ENCODE measurements at places on chromosomes 6 and 20. TPM values are rescaled to one million over a fixed set of nuclear protein-coding genes. Genes with fewer than 3 reads are reported as not detected.

- no peak for DNase-seq
These were observed 40.9 kb downstream of the THEMIS start for GRCh38 chr6:127859956-127860355.

- no peak for DNase-seq
These were observed 33.3 kb downstream of the LRP11 start for GRCh38 chr6:149830731-149831307.

- DNase-seq = no peak
These were observed 1286.4 kb downstream of the GRIK2 start for GRCh38 chr6:102679865-102680264.

DNA sequence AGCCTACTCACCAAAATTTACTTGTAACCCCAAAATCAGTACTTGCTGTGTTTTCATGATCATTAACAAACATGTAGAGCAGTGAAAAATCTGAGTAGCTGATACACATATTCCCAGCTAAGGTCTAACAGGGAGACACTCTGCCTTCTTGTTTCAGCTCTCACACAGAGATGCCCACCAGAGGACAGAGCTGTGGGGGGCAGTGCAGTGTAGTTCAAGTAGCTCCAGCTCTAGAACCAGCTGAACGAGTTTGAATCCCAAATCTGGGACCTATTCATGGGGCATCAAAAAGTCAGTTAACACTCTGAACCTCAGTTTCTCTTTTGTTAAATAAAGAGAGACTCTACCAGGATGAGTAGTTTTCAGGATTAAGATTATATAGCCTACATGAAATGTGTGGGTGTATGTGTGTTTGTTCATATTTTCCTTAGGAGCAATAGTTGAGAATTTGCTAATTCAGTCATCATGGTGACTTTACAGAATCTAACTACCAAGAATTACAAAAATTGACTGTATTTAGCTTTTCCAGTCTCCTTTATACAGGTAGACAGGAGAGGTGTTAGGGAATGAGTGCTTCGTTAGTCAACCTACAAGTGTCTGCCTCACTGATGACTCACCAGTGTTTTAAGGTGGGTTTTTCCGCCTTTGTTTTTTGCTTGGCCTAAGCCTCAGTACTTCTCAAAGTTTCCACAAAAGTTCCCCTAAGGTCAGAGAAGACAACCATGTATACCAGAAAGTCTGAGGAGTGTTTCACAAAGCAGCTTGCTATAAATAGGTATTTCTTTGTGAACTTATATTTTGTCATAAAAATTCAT, 164.0 kb upstream of the RUNX2 start:
- no peak for DNase-seq

DNA sequence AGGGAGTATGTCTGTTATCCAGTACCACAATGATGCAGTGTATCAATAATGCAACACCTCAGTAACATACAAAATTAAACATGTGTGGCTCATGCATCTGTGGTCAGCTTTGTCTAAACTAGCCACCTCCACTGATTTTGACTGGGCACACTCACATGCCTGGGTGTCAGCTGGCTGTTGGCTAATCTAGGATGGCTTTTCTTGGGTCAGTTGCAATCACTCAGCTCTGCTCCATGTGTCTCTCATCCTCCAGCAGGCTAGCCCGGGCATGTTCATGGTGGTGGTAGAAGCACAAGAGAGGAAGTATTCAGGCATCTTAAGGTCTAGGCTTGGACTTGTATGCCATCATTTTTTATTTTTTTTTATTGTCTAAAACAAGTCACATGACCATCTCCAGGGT, 59.3 kb upstream of the JAG1 start:
- DNase-seq = no peak

- DNase-seq = no peak
These were observed 164.1 kb upstream of the ECI2 start for GRCh38 chr6:4299476-4299875.

The HLA-DRB1 gene
- total RNA-seq = 266 TPM

- no peak for DNase-seq
These were observed 476.8 kb upstream of the ADGRB3 start for GRCh38 chr6:68158256-68158655.

DNA sequence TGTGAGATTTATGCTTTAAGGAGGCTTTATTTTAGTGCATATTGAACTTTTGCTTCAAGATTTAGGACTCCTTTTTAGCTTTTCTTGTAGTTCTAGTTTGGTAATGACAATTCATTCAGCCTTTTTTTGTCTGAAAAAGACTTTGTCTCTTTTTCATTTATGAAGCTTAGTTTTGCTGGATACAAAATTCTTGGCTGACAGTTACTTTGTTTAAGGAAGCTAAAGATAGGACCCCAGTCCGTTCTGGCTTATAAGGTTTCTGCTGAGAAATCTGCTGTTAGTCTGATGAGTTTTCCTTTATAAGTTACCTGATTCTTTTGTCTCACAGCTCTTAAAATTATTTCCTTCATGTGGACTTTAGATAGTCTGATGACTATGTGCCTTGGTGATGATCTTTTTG, 142.8 kb upstream of the B3GAT2 start:
- no peak for DNase-seq

- no peak for DNase-seq
These were observed 35.8 kb downstream of the MAP3K4 start for GRCh38 chr6:161027385-161027784.

The CALHM4 gene
- total RNA-seq = not detected

- no peak for DNase-seq
These were observed 52.7 kb downstream of the UNC5CL start for GRCh38 chr6:40986364-40986763.

- no peak for DNase-seq
These were observed 21.9 kb downstream of the CAP2 start for GRCh38 chr6:17415321-17415720.

The CHRNA4 gene
- total RNA-seq = not detected

DNA sequence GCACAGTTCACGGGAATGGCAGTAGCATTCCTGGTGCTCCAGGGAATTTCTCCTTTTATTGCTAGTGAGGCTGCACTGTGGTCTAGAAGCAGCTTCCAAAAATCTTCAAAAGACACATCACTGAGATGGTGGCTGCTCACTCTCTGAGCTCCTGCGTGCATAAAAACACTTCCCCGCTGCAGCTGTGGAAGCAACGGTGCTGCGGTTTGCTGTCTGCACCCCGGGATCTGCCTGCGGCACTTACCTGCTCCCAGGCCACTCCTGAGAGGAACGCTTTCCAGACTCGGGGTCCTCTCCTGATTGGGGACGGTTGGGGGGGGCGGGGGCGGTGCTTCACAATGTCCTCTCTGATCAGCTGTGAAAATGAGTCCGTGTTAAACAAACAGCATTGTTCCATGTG, 77.9 kb downstream of the TMEM242 start:
- DNase-seq = no peak

GRCh38 chr6:3746119-3746691, 5.3 kb downstream of the PXDC1 start:
- peak; percentile 35 for DNase-seq

The SAMHD1 gene
- total RNA-seq = 22.9 TPM

- DNase-seq = peak; percentile 60
These were observed 806 bp downstream of the MICAL1 start for GRCh38 chr6:109454496-109455436.

The LY6G6F gene
- total RNA-seq = 0.54 TPM

GRCh38 chr6:20409427-20409971, 7.8 kb downstream of the E2F3 start:
- no peak for DNase-seq

- DNase-seq = no peak
These were observed 165.5 kb upstream of the BMP5 start for GRCh38 chr6:56040889-56041301.

GRCh38 chr6:31120151-31120915, at the start of gene CDSN:
CDSN (minus strand) TSS chr6:31120446; CDS start chr6:31120419, 27 bp downstream.
- DNase-seq = no peak

- no peak for DNase-seq
These were observed 26.8 kb downstream of the RRBP1 start for GRCh38 chr20:17655286-17655651.

The EDN1 gene
- total RNA-seq = under 0.01 TPM

- no peak for DNase-seq
These were observed 6.2 kb downstream of the ELMO2 start for GRCh38 chr20:46400253-46400652.

DNA sequence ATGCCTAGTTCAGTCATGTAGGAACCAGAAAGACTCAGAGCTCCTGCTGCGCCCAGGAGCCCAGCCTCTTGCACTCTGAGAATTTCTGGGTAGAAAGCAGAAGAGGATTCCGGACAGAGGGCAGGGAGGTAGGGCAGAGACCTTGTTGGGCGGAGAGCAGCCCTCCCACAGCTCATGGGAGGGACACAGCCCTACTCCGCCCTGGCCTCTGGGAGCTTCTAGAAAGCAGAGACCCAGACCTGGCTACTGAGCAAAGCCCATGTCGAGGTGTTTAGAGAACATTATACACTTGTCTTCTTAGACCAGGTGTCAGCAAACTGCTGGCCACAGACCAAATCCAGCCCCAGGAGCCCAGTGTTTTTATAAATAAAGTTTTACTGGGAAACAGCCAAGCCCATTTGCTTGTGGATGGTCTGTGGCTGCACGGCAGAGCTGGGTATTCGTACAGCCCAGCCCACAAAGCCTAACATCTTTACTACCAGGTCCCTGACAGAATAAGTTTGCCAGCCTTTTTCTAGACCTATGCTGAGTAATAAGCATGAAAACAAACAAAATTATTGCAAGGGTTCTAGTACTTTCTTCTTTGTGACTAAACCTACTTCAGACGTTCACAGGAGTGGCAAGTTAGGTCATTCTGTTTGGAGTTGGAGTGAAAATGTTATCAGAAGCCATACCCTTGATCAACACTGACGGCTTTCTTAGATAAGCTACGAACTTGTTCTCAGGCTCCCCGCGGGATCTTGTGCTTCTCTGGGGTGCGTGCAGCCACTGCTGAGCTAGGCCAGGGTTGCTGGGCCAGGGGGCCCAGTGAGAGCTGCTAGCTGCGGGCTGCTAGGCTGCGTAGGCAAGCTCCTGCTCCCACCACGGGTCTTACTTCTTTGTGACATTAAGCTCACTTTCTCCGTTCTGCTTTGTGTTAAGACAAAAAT, 235.1 kb upstream of the FOXQ1 start:
- no peak for DNase-seq

- peak; percentile 29 for DNase-seq
These were observed 154.9 kb downstream of the OR2B2 start for GRCh38 chr6:27757307-27757706.

GRCh38 chr6:23483896-23484295, 642.1 kb upstream of the NRSN1 start:
- DNase-seq = no peak

Data from hematopoietic multipotent progenitor cell (in vitro differentiated cells).